ENCODE measurements at places on chromosomes 4 and X.

GRCh38 chr4:152073351-152074087 lies 312.7 kb upstream of the GATB start:
- DNase-seq, result no peak

GRCh38 chrX:149060921-149061320 lies 444.2 kb downstream of the IDS start:
- DNase-seq, result no peak

- no peak for DNase-seq
Observed at GRCh38 chrX:65407157-65407626, 127.4 kb downstream of the LAS1L start.

GRCh38 chr4:8393593-8394038 lies 46.9 kb downstream of the ACOX3 start:
- DNase-seq, result no peak

GRCh38 chrX:68146054-68146453 lies 287.2 kb downstream of the OPHN1 start:
- DNase-seq, result no peak

DNA sequence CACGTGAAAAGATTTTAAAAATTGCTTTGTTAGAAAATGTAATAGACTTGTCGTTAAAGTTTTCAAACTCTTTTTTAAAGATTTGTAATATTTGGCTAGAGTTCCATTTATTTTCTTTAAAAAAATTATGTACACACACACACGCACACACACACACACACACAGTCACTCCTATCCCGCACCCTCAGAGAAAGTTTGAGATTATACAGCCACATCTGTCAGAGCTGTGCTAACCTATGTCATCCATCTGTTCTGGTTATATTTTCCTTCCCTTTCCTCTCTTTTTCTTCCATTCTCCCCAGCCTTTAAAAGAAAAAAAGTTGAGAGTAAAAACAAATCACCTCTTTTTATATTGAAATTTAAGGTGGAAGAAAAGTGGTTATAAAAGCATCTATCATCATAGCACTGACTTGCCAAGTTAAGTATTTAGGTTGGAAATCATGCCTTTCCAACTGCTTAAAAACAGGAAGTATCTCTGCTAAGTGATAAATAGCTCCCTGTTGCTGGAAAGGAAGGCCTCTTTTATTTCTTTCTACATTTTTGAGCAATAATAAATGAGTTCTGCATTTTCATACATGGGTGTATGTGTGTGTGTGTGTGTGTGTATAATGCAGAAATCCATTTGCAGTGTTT lies 163.3 kb upstream of the SPRY1 start:
- no peak for DNase-seq

DNA sequence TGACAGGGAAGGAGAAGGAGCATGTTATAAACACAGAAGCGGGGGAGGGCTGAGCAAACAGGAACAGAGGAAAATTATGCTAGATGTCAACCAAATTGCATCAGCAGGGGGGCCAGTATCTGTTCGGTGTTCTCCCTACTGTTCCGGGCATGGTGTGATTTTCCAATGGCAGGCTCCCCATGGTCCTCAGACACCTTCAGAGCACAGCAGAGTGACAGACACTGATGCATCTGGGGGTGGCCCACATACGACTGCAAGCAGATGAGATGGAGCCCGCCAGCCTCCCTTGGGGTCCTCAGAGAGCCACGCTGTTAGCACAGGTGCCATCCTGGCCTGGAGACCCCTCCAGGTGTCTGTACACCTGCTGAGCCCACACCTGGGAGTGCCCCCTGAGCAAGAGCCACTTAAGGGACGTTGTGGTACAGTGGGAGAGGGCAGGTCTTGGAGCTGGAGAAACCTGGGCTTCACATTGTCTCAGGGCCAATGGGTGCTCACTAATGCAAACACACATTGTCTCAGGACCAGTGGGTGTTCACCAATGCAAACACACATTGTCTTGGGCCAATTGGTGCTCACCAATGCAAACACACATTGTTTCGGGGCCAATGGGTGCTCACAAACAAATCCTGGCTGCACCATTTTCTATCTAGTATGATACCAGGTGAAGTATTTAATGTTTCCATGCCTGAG lies 95.4 kb downstream of the SLC2A9 start:
- DNase-seq, result peak; percentile 25

GRCh38 chr4:144809056-144809640 lies 163.2 kb downstream of the HHIP start:
- no peak for DNase-seq

DNA sequence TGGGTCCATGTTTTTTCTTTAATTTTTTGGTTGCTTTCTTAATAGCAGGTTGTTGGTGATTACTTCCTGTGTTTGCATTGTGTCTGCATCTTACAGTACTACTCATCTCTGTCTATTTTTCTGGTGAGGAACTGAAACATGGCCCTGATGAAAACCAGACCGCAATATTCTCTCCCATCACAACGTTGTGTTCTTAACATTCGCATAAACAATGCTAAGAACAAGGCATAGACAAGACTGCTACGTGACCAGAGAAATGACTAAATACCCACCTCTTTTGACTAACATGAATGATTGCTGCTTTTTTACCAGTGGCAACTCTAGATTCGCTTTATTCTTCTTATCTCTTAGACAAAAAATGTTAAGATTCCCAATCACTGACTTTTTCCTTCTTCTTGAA lies 179.1 kb downstream of the GC start:
- DNase-seq, result no peak

GRCh38 chr4:186027405-186027804 lies 41.6 kb upstream of the TLR3 start:
- DNase-seq, result no peak

GRCh38 chr4:181909368-181909767 lies 333.8 kb upstream of the TENM3 start:
- no peak for DNase-seq

- DNase-seq, result no peak
Observed at GRCh38 chr4:140331245-140331644, 42.2 kb upstream of the SCOC start.

GRCh38 chr4:116132946-116133345 lies 952.4 kb downstream of the TRAM1L1 start:
- no peak for DNase-seq

- DNase-seq, result no peak
Observed at GRCh38 chr4:120921456-120922380, 808 bp downstream of the PRDM5 start.

DNA sequence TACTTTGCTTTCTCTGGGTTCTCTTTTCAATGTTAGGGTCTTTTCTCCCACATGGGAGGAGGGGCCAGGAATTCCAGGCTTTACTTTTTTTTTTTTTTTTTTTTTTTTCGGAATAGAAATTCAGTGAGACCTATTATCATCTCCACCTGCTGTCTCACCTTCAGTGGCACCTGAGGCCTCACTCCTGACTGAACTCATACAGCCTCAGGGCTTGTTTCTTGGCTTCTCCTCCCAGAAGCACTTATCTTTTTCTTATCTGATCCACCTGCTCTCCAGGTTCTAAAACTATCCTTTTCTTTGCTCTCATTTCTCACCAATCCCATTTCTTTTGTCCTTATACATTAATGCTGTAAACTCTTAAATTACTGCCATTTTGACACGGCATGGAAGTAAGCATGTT lies 117.3 kb upstream of the PPP3CA start:
- no peak for DNase-seq

- DNase-seq, result peak; percentile 14
Observed at GRCh38 chr4:82360298-82361177, 13.3 kb downstream of the HNRNPD start.

DNA sequence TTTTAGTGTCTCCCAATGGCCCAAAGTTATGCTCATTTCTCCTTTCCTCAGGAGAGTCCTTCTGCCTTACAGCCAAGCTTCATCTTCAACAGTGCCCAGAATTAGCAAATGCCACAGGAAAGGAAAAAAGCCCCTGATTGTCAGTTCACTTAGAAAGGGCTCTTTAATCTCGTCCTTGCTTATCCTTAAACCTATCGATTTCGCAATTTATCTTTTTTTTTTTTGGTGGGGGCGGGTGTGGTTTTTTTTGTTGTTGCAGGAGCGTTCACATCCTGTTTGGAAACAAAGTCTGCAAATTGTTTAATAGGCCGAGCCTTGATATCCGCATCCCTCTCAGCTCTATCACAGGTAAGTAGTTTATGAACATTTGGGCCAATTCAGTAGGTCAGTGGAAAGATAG lies 20.2 kb downstream of the TRPC5OS start:
- no peak for DNase-seq

DNA sequence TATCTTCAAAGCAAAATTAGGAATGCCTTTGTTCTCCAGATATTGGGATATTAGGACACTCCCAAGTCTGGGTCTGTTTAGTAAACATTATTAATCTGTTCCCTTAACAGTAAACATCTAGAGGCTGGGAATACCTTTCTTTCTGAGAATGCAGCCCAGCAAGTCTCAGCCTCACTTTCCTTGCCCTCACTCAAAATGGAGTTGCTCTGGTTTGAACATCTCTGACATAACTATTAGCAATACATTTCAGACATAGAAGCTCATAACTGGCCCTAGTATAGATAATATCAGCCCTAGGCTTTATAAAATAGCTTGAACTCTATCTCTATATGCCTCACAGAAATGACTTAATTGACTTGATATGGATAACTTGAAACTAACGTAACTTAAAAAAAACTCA lies 299.8 kb downstream of the SPATA18 start:
- no peak for DNase-seq

GRCh38 chr4:176753049-176753448 lies 39.7 kb downstream of the VEGFC start:
- no peak for DNase-seq

- DNase-seq, result no peak
Observed at GRCh38 chr4:132334081-132334480, 815.0 kb upstream of the PCDH10 start.

GRCh38 chr4:165118256-165118909 lies 5.7 kb upstream of the TMEM192 start:
- DNase-seq, result no peak

- no peak for DNase-seq
Observed at GRCh38 chrX:69535661-69536060, 31.5 kb downstream of the NALF2 start.

- DNase-seq, result no peak
Observed at GRCh38 chrX:119105826-119106225, 21.8 kb downstream of the KIAA1210 start.

- no peak for DNase-seq
Observed at GRCh38 chr4:19850909-19851308, 400.8 kb upstream of the SLIT2 start.

- DNase-seq, result peak; percentile 17
Observed at GRCh38 chr4:34800953-34801352, 1443.4 kb downstream of the ARAP2 start.

GRCh38 chrX:55710701-55711100 lies 6.8 kb upstream of the RRAGB start:
- DNase-seq, result no peak

GRCh38 chr4:8323947-8324555 lies 54.5 kb downstream of the HTRA3 start:
- no peak for DNase-seq

DNA sequence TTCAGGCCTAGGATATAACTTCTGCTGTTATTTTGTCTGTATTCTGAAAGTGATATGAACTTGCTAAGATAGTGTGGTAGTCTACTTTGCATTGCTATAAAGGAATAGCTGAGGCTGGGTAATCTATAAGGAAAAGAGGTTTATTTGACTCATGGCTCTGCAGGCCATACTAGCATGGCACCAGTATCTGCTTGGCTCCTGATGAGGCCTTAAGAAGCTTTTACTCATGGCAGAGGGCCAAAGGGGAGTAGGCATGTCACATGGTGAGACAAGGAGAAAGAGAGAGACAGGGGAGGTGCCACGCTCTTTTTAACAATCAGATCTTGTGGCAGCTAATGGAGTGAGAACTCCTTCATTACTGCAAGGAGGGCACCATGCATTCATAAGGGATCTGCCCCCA lies 247.3 kb downstream of the GPAT3 start:
- DNase-seq, result no peak

DNA sequence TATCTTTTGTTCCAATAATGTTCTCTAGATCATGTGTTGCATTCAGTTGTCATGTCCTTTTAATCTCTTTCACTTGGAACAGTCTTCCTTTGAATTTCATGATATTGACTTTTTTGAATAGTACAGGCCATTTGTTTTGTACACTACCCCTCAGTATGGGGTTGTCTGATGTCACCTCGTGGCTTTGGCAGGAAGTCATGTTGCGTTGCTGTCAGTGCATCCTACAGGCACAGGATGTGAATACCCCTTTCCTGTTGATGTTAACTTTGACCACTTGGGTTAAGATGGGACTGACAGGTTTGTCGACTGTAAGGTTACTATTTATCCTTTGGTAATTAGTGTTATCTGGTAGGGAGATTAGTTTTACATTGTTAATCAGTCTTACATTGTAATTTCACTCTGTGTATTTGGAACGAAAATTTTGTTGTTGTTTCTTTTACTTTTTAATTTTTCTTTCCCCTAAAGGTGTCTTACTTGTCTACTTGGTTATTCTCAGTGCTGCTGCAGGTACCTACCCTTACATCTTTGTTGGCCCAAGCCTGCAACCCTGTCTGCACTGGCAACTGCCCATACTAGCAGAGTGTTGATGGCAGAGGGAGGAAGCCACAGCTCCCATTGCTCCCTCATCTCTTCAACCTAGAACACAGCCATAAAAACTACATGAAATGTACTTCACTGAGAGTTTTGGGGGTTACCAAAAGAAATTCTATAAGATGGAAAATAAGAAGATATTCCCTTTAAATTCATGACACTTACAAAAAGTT lies 14.7 kb upstream of the ATP8A1 start:
- no peak for DNase-seq

GRCh38 chrX:46957297-46957696 lies 45.1 kb downstream of the JADE3 start:
- DNase-seq, result no peak

DNA sequence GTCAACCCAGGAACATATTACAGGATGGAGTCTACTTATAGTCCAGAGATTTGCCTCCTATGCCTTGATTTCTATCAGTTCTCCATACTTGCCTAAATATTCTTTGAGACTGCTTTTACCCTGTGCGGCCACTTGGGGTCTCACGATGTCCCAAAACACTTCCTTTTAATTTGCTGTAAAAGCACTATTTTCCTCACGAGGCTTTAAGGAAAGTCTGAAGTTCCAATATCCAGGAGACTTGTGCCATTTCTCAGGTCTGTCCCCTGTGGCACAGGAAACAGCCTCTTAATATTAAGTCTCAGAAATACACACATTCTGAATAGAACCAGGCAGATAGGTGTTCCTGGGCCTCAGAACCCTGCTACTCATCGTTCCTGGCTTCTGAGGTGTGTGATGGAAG lies 142.9 kb downstream of the TMEM164 start:
- DNase-seq, result no peak

GRCh38 chr4:37684154-37684553 lies 2.0 kb downstream of the RELL1 start:
- no peak for DNase-seq

GRCh38 chr4:3655485-3655884 lies 110.7 kb upstream of the ADRA2C start:
- no peak for DNase-seq

All from NCI-H748 treated with DMSO at 0.1 percent for 48 hours (cell line).